ENCODE measurements at places on chromosomes 2 and 18.

DNA sequence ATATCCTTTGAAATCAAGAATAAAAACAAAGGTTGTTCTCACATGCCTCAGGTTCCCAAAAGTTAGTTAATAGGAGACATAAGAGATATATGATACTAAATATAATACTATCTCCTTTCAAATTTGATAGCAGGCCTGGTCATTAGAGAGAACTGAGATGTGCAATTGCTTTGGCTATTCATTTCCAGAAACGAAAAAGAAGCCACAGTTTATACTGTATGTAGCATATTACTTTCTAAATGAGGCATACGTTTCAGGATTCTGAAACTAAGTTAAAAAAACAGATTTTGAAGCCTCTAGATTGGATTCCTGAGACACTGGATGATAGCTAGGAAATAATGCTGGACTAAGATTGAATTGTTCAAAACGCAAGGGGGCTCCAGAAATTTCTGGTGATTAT lies 7.1 kb downstream of the PPP1R1C start:
- no peaks in the 10 kb centered on the region for H3K4me1 ChIP-seq
- no peak for DNase-seq
- H3K36me3 ChIP-seq = no peaks in the 10 kb centered on the region
- H3K27me3 ChIP-seq = no peaks in the 10 kb centered on the region

DNA sequence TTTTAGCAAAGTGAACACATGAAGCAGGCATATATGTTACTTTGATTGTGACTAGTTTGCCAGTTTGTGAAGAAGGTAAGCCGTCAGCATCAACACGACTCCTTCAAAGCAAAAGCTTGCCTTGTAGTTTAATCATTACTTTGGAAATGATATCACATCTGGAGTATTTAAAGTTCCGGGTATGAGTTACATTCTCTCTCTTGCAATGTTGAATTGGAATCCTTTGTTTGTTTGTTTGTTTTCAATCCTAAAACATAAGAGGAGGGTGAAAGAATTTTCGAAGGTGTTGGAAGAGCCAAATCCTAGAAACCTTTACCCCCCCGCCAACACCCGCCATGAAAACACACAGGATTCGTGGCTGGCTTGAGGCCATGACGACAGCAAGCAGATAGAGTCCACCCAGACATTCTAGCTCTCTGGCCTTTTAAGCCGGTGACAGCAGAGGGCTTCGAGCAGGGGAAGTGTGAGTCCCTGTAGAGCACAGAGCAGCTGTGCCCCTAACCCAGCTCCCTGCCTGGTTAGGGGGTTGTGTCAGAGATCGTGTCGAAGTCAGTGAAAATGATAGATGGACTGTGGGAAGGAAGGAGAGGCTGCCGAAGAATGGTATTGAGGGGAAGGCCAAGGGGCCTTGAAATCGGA lies 103.8 kb upstream of the SMIM21 start:
- DNase-seq = no peak
- no peak overlapping the region for H3K4me3 ChIP-seq
- no peaks in the 10 kb centered on the region for H3K27me3 ChIP-seq
- H3K4me1 ChIP-seq = no peaks in the 10 kb centered on the region
- H3K36me3 ChIP-seq = no peaks in the 10 kb centered on the region

DNA sequence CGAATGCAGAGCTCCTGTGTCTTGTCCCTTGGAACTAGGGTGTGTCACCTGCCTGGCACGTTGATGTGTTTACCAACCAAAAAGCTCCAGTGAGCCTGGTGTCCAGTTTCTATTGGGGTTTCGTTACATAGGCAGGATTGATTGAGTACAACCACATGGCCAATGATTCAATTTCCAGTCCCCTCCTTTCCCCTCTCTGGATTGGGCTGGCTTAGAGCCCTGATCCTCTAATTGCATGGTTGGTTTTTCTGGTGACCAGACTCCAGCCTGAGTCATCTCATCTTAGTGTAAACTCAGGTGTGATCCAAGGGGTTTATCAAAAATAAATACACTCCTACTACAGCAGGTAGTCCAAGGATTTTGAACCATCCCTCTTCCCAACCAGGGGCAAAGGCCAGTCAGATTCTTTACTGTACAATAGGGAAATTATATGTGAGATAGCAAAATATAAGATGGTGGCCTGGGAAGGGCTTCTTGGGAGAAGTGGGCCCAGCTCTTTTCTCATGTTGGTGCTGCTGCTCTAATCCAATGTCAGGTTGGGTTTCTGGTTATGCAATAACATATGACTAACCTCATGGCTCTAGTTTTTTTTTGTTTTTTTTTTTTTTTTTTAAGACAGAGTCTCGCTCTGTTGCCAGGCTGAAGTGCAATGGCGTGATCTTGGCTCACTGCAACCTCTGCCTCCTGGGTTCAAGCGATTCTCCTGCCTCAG lies 64.7 kb upstream of the MGAT5 start:
- H3K36me3 ChIP-seq = no peaks in the 10 kb centered on the region
- no peaks in the 10 kb centered on the region for H3K27me3 ChIP-seq
- no peak overlapping the region for H3K4me3 ChIP-seq
- H3K27ac ChIP-seq = no peak overlapping the region

- peaks cover 2% of the 10 kb centered on the region for H3K4me1 ChIP-seq
- no peak overlapping the region for H3K4me3 ChIP-seq
- H3K27ac ChIP-seq = no peak overlapping the region
- no peaks in the 10 kb centered on the region for H3K27me3 ChIP-seq
- no peaks in the 10 kb centered on the region for H3K36me3 ChIP-seq
These were observed 5.0 kb upstream of the TMEM18 start for GRCh38 chr2:682226-682625.

GRCh38 chr2:172079838-172080640 lies 5.3 kb upstream of the DLX1 start:
- no peak for DNase-seq
- H3K27ac ChIP-seq = no peak overlapping the region

Data from iPS DF 6.9 (cell line).